COR-L47 (cell line): ENCODE measurements at places on chromosomes 13 and 19.
A peak's percentile ranks its signal among the peaks of the same experiment; 100 is the strongest.

GRCh38 chr19:47633996-47634395, 25.1 kb downstream of the BICRA start:
- no peak for DNase-seq

DNA sequence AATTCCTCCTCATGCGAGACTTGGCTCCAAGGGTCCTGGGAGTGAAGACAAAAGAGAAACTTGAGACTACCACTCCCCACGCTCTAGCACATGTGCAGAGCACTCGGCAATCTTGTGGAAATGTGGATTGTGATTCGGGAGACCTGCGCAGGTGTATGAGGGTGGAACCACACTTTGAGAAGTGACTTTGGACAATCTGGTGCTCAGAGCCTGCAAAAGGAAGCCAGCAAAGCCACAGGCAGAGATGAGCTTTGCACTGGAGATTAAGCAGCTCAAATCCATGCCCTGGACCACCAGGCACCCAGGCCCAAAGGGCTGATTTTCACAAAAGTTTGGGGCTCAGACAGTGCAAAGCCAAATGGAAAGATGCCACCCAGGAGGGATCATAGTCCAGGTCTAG, 162.5 kb upstream of the TSHZ3 start:
- no peak for DNase-seq

DNA sequence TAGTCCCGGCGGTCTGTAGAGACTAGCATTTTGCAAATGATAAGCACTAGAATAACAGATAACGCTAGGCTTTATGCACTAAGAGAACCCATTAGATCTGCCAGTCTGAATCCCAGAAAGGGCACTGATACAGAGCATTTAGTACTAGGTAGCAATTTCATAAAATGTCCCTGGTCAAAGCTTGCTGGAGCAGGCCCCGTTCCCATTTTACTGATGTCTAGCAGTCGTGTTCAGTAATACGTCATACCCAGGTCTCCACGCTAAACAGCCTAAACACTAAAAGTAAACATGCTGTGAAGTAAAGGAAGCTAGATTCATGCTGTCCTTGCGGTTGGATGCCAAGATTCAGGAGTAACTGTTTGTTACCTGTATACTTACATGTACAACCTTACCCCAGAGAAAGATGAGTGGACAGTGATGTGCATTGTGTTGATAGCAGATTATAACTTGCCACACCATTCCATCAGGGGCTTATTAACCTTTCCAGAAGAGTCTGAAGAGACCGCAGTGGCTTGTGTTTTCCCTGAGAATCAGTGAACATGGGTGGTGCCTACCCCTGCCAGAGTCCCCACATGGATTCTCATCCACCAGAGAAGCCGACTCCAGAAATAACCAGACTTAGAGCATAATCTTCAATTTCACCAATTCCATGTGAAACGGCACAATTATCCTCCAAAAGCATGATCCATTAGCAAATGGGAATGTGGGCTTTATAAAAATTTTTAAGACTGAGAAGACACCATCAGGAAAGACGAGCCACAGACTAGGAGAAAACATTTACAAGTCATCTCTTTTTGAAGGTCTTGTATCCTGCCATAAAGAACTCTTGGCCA, 3.4 kb upstream of the RPS11 start:
- no peak for DNase-seq

GRCh38 chr13:111534751-111535522, 214.5 kb downstream of the TEX29 start:
- no peak for DNase-seq

DNA sequence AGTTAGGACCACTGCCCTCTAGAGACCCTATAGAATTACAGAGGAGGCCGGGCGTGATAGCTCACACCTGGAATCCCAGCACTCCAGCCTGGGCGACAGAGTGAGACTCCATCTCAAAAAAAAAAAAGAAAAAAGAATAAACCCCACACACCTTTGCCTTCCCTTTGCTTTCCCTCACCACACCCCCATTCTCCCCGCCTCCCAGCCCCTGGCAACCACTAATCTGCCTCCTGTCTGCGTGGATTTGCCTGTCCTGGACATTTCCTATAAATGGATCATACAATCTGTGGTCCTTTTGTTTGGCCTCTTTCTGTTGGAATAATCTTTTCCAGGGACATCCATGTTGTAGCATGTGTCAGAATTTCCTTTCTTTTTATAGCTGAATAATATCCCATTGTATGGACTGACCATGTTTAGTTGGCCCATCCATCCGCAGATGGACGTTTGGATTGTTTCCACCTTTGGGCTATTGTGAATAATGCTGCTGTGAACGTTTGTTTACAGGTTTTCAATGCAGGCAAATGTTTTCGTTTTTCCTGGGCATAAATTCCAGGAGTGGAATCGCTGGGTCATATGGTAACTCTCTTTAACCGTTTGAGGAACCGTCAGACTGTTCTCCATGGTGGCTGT, 15.3 kb downstream of the NACC1 start:
- no peak for DNase-seq

DNA sequence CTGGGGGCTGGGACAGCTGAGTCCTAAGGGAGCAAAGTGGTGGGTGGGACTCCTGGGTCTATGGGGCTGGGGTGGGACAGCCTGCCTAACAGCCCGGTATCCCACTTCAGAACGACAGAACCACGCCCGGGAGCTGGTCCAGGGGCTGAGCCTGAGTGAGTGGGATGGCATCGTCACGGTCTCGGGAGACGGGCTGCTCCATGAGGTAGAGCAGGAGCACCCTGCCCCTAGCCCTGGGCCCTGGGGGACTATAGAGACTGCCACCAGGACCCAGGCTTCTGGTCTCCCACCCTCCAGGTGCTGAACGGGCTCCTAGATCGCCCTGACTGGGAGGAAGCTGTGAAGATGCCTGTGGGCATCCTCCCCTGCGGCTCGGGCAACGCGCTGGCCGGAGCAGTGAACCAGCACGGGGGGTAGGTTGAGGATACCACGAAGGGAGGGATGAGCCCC, 8.6 kb downstream of the SPHK2 start:
- no peak for DNase-seq

GRCh38 chr13:45349438-45349837, 8.5 kb upstream of the TPT1 start:
- DNase-seq = no peak

- peak; percentile 76 for DNase-seq
Measured at GRCh38 chr19:3184847-3185460, 776 bp upstream of the NCLN start.

DNA sequence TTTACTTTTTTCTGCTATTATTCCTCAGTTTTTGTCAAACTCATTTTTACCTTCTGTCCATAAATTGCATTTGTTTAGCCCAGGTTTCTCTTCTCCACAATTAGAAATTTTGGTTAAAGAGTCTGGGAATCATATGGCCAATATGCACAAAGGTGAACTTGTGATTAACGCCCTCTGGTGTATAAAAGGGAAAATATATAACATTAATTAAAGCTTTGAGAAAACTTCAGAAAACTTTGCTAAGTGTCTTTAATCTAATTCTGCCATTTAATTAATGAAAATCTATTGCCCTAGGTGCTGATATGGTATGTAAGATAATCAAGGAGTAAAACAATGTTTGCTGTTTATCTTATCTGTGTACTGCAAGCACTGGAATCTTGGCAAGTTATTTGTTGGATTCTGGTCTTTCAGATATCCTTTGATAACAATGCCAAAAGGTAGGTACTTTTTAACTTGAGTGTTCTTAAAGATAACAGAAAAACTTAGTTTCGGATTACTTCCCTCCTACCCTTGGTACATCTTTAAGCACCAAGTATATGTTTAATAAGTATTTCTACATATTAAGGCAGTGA, 402.6 kb downstream of the SUCLA2 start:
- DNase-seq = no peak

- peak; percentile 37 for DNase-seq
Measured at GRCh38 chr19:3224346-3225168, at the start of gene CELF5. Gene CELF5, plus strand, starts transcription at chr19:3224661. Its CDS starts 79 bp downstream, at chr19:3224740.

DNA sequence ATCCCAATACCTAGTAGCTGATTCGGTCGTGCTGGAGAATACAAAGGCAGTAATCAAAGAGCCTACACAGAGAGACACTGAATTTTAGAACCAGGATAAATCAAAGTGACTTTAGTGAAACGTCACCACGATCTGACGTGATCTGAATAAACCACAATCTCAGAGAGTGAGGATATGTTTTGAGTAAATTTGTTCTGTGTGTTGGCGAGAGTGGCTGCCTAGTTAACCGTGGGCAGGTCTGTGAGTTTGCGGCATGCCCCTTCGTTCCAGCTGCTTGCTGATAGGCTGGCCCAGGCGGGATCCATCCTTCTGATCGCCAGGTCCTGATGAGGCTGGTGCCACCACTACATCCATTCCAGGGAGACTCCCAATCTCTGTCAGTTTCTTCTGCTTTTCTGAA, 40.4 kb downstream of the LRCH1 start:
- no peak for DNase-seq

DNA sequence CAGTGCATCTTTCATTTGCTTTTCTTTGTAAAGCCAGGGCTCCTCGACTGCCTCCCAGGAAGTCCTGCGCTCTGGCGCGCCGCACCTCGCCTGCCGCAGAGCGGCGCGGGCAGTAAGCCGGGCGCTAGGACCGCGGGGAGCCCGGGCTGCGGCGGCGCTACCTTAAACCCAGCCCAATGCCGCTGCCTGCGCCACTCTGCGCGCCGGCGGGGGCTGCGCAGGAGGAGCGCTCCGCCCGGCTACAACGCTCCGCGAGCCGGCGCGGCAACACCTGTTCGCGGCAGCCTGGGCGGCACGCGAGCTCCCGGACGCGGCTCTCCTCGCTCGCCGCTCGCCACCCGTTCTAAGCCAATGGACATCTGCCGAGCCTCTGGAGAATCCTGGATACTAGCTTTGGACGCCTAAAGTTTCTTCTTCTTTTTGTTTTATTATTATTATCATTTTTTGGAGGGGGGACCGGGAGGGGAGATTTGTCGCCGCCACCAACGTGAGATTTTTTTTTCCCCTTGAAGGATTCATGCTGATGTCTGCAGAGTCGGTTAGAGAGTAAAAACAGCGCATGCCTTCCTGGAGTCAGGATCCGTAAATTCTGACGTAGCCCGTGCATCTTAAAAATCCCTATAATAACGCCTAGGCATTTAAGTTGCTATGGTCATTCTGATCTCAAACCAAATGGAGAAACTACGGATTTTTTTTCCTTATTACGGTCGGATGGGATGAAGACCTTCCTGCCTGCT, at the start of gene FGF9:
Gene FGF9 (plus strand): TSS at position 191 of the 737 bp plus-strand sequence. CDS start 840 bp downstream, outside the sequence.
- peak; percentile 88 for DNase-seq

DNA sequence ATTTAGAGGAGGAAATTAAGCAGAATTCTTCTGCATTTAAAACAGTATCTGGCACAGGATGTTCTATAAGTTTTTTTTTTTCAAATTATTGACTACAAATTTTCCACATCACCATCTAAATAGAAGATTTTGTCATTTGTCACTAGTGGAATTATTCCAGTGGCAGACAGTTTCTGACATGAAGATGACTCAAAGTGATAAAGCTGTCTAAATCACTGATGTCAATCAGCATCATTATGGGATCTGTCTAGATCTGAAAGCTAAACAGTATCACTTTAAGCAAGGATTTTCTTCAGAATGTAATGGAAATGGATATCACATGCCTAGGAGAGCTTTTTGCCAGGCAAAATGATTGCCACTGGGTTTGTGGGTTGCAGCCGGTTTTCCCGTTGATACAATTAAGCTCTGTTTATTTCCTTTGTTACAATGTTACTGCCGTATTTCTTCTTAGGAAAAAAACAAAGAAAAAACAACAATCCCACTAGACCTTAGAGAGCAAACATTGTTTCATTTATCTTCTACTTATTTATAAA, 1657.0 kb upstream of the PRR20A start:
- DNase-seq = no peak

DNA sequence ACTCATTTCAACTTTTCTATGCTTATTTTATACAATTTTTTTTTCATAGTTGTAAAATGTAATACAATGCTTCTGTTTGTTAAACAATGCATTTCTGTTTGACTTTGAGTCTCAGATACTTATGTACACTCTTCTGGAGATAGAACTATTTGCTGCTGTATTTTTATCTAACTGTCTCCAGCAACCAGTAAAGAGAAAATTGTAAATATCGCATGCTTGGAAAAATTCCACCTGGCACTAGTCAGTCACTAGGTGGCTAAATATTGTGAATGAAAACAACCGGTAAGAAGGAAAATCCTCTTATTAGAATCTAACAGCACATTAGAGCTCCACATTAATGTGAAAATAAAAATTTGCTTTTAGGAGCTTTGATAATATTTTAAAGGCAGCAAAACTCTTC, 876.5 kb downstream of the PCDH9 start:
- DNase-seq = peak; percentile 58

- DNase-seq = no peak
Measured at GRCh38 chr19:335486-336066, 9.0 kb downstream of the MIER2 start.

- no peak for DNase-seq
Measured at GRCh38 chr13:85694992-85695391, 104.2 kb downstream of the SLITRK6 start.

DNA sequence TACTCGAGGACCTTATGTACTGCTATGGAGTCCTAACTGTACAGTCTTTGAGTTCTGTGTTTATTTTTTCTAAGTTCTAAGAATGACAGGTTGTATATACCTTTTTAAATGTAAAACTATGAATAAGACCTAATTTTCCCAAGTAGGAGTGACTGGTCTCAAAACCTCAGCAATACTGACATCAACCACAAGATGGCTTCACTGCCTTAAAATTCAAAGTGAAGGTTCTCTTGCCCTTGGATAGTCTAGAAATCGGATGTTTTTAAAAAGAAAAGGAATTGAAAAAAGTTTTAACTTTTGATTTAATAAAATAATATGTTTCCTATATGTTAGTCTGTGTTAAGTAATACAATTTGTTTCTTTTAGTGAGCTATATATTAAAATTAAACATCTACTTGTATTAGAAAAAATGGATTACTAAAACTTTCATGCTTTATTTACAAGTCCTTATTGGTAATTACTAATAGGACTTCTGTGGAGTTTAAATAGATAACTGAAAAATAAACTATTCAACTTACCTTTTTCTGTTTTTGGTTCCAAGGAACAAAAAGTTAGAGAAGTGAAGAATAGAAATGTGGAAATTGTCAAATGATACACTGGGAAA, 52.0 kb downstream of the TDRD3 start:
- peak; percentile 3 for DNase-seq

GRCh38 chr13:99992949-99993351, 11.4 kb downstream of the ZIC2 start:
- no peak for DNase-seq

DNA sequence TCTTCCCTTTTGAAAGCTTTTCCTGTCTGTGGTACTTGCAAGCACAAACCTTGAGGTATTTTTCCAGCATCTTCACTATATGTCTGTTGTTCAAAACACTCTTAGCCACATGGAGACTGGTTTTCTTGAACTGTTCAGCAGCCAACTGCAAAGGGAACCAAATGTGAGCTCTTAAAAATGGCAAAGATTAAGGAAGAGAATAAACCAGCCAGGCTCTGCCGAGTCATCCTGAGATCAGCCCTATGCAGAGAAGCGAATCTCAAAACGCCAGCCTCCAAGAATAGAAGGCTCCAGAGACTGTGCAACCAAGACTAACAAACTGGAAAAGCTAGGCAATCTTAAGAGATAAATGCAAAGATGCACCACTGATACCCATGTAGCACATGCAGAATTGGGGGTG, 20.7 kb downstream of the AKAP8 start:
- DNase-seq = no peak
